Type B pancreatic cell (in vitro differentiated cells): ENCODE measurements at places on chromosomes 6 and 20.

DNA sequence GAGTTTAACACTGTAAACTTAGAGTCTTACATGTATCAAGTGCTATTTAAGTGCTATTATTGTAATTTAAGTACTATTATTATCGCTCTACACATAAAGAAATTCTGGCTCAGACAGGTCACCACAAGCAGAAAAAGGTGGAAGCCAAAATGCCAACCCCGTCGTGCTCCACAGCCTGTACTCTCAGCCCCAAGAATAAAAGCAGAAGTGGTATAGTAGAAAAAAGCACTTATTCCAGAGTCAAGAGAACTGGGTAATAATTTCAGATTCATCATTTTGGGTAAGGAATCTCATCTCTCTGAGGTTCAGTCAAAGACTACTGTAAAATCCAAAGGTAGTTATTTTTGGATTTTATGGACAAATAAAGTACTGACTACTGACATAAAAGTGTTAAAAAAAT is 943 bp downstream of the ZUP1 start:
- H3K36me3 ChIP-seq = peaks cover 5% of the 10 kb centered on the region
- H3K27ac ChIP-seq = peak overlapping the region; percentile 96
- H3K27me3 ChIP-seq = peaks cover 8% of the 10 kb centered on the region
- no peak for DNase-seq

- no peaks in the 10 kb centered on the region for H3K36me3 ChIP-seq
- no peak overlapping the region for H3K27ac ChIP-seq
- H3K27me3 ChIP-seq = peaks cover 12% of the 10 kb centered on the region
- no peak for DNase-seq
- no peak overlapping the region for H3K4me3 ChIP-seq
These were observed 23.5 kb downstream of the TOX2 start for GRCh38 chr20:43938017-43938655.

GRCh38 chr6:3796719-3797041 is 45.2 kb upstream of the PXDC1 start:
- H3K27me3 ChIP-seq = no peaks in the 10 kb centered on the region
- no peak overlapping the region for H3K27ac ChIP-seq
- peaks cover 44% of the 10 kb centered on the region for H3K4me1 ChIP-seq
- H3K4me3 ChIP-seq = no peak overlapping the region
- H3K36me3 ChIP-seq = no peaks in the 10 kb centered on the region

GRCh38 chr20:8547035-8547650 is 415.1 kb downstream of the PLCB1 start:
- no peaks in the 10 kb centered on the region for H3K4me1 ChIP-seq
- no peak for DNase-seq
- H3K36me3 ChIP-seq = no peaks in the 10 kb centered on the region
- H3K4me3 ChIP-seq = no peak overlapping the region

GRCh38 chr6:135811170-135811569 is 40.3 kb upstream of the PDE7B start:
- H3K4me1 ChIP-seq = peaks cover 6% of the 10 kb centered on the region
- no peaks in the 10 kb centered on the region for H3K36me3 ChIP-seq
- H3K4me3 ChIP-seq = no peak overlapping the region
- H3K27me3 ChIP-seq = no peaks in the 10 kb centered on the region
- DNase-seq = no peak

DNA sequence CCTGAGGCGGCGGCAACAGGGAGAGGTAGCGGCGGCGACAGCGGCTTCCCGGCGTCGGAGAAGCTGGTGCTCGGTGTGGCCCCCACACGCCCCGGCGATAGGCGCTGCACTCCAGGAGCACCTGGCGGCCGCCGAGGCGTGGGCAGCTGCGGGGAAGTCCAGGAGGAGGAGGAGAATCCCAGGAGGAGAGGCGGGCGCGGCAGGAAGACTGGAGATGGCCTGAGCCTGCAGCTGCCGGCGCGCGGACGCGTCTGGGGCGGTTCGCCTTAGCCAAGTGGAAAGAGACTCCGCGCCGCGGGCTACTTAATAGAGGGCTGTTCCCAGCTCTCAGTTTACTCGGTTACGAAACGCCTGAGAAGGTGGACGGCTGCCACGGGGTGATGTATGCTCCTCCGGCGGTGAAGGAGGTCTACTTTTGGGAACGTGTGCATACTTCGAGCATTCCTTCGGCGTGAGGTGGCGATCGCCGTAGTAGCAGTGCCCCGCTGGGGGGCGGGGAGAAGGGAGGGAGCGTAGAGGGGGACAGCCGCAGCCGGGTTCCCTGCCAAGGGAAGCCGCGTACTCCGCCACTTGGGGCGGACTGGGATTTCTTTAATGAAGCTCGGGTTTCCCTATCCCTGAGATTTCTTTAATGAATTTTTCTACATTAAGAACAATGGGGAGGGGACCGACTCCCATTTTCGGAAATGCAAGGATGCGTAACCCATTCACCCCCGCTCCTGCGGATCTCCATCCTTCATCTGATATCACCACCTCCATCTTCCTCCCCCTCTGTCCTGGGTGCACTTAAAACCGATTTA is at the start of gene COL12A1:
TSS of gene COL12A1 (minus strand) at position 278 of the 800 bp plus-strand sequence. CDS start 3,261 bp downstream, outside the sequence.
- H3K36me3 ChIP-seq = no peaks in the 10 kb centered on the region
- peak within 1 kb of the TSS; percentile 92 for H3K4me3 ChIP-seq
- no peak for DNase-seq
- peaks cover 87% of the 10 kb centered on the region for H3K27me3 ChIP-seq
- peak within 1 kb of the TSS; percentile 14 for H3K27ac ChIP-seq

DNA sequence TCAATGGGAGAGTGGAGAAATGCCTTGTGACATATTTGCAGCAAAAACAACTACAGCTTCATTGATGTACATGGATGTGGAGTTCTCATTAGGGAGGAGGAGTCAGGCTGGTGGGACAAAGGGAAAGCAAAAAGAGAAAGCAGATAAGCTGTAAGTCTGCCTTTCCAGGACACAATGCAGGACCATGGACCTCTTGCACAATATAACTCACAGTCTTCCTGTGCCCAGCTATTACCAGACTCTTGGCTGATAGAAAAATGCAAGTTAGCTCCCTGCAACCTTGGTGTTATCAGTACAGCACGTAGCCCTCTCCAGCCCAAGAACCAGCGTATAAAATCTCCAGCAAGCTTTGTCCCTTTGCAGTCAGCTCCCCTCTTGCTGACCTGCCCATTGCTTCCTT is 232.3 kb downstream of the NFATC2 start:
- H3K36me3 ChIP-seq = no peaks in the 10 kb centered on the region
- H3K27me3 ChIP-seq = peaks cover 3% of the 10 kb centered on the region
- no peak for DNase-seq
- H3K4me1 ChIP-seq = peaks cover 35% of the 10 kb centered on the region
- no peak overlapping the region for H3K27ac ChIP-seq

DNA sequence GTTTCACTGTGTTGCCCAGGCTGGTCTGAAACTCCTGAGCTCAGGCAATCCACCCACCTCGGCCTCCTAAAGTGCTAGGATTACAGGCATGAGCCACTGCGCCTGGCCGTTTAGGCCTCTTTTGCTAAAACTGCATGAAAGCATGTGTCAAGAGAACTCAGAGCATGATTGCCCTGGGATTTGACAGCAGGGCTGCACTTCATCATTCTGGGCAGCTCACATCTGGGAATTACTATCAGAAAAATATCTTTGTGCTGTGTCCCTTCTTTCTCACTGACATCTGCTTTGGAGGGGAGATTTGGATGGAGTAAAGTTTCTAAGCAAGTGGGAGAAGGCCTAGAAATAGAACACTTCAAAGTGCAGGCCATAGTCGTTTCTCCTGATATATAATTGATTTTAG is 59.6 kb upstream of the EIF2S2 start:
- no peak for DNase-seq
- no peaks in the 10 kb centered on the region for H3K27me3 ChIP-seq
- peaks cover 22% of the 10 kb centered on the region for H3K4me1 ChIP-seq
- no peaks in the 10 kb centered on the region for H3K36me3 ChIP-seq

GRCh38 chr6:12956991-12957320 is 240.4 kb downstream of the PHACTR1 start:
- peak overlapping the region; percentile 72 for H3K4me3 ChIP-seq
- no peak for DNase-seq
- no peak overlapping the region for H3K27ac ChIP-seq
- H3K4me1 ChIP-seq = peaks cover 30% of the 10 kb centered on the region

DNA sequence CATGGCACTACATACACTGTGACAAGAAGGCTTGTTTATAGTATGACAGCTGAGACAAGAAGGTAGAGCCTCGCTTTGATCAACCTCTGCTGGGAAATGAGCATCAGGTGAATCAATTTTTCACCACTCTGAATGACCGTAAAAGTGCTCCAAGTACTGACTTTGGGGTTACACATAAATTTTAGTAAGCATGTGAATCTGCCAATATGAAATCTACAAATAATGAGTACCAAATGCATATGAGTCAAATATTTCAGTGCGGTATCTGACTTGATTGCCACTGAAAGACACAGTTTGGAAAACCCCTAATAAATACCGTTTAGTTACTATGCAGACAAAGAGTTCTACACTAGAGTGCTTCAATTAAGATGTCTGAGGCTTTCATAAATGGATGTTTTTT is 77.8 kb downstream of the ATG5 start:
- peaks cover 15% of the 10 kb centered on the region for H3K4me1 ChIP-seq
- H3K4me3 ChIP-seq = no peak overlapping the region
- H3K27ac ChIP-seq = no peak overlapping the region
- peaks cover 18% of the 10 kb centered on the region for H3K36me3 ChIP-seq
- DNase-seq = no peak
- no peaks in the 10 kb centered on the region for H3K27me3 ChIP-seq

- H3K4me3 ChIP-seq = no peak overlapping the region
- H3K27ac ChIP-seq = no peak overlapping the region
- H3K27me3 ChIP-seq = no peaks in the 10 kb centered on the region
- H3K36me3 ChIP-seq = no peaks in the 10 kb centered on the region
- peaks cover 5% of the 10 kb centered on the region for H3K4me1 ChIP-seq
These were observed 487.8 kb downstream of the PTPRT start for GRCh38 chr20:42701948-42702347.

- no peak for DNase-seq
- no peaks in the 10 kb centered on the region for H3K36me3 ChIP-seq
- H3K27me3 ChIP-seq = no peaks in the 10 kb centered on the region
- H3K27ac ChIP-seq = no peak overlapping the region
These were observed 955.6 kb downstream of the TBC1D32 start for GRCh38 chr6:120378582-120379220.

DNA sequence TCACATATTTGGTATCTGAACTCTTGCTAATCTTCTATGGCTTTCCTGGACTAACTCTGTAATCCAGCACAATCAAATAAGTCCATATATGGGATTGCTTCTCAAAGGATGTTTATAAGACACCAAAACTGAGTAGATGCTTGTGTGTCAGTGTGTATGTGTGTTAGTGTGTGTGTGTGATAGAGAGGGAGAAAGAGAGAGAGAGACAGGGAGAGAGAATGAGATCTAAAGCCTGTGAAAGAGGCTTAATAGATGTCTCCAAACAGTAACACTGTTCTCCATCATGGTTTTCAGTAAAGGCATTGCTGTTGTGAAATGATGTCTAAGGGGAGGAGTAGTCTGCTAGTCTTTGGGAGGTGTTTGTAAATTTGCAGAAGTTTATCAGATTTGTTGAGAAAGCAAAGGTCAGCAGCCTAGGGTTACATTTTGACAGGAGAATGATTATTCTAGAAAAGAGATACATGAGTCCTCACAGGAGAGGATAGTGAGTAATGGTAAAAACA is 73.9 kb upstream of the MLIP start:
- no peak overlapping the region for H3K4me3 ChIP-seq
- no peak overlapping the region for H3K27ac ChIP-seq
- H3K4me1 ChIP-seq = no peaks in the 10 kb centered on the region
- DNase-seq = no peak
- H3K27me3 ChIP-seq = peaks cover 18% of the 10 kb centered on the region
